Stimulated activated CD4-positive, alpha-beta T cell treated with anti-CD3 and anti-CD28 coated beads, Interleukin-1b, Interleukin-23, amount 100 ng/mL, for 24 hours (primary cell): ENCODE measurements at places on chromosomes 7 and 10.

DNA sequence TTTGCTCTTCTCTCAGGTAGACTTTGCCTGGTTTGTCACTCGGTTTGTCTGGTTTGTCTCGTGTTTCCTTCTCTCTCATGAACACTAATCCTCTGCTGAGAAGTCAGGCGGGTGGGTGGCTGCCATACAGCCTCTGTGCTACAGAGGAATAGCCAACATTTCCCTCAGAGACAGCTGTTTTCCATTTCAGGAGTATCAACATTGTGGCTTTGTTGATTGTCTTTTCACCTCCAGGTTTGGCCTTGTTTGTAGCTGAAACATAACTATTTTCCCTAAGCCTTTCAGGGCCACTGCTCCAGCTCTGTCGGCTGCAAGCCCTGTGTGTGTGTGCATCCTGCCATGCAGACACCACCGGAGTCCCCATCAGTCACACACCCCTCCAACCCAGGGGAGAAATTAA lies 122.8 kb downstream of the BAMBI start:
- no peak for DNase-seq

- DNase-seq = no peak
These were observed 30.4 kb downstream of the FAM53B start for GRCh38 chr10:124713679-124714255.

GRCh38 chr7:68244389-68244788 lies 1247.8 kb downstream of the TYW1 start:
- no peak for DNase-seq

- no peak for DNase-seq
These were observed 34.8 kb downstream of the HTR5A start for GRCh38 chr7:155104913-155105312.

DNA sequence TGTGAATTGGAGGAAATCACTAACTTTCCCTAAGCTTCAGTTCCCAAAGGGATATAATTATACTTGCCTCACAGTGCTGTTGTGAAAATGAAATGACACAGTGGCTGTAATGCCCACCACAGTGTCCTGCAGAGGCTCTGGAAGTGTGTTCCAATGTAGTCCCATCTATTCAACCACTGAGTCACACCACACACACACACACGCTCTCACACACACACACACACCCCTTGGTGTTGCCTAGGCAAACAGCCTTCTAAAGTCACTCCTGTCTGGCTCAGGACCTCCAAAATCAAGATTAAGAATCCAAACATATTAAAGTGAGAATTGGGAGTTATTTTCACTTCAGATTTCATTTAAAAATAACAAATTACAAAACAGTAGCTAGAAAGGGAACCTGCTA lies 73.3 kb downstream of the NRCAM start:
- DNase-seq = no peak

DNA sequence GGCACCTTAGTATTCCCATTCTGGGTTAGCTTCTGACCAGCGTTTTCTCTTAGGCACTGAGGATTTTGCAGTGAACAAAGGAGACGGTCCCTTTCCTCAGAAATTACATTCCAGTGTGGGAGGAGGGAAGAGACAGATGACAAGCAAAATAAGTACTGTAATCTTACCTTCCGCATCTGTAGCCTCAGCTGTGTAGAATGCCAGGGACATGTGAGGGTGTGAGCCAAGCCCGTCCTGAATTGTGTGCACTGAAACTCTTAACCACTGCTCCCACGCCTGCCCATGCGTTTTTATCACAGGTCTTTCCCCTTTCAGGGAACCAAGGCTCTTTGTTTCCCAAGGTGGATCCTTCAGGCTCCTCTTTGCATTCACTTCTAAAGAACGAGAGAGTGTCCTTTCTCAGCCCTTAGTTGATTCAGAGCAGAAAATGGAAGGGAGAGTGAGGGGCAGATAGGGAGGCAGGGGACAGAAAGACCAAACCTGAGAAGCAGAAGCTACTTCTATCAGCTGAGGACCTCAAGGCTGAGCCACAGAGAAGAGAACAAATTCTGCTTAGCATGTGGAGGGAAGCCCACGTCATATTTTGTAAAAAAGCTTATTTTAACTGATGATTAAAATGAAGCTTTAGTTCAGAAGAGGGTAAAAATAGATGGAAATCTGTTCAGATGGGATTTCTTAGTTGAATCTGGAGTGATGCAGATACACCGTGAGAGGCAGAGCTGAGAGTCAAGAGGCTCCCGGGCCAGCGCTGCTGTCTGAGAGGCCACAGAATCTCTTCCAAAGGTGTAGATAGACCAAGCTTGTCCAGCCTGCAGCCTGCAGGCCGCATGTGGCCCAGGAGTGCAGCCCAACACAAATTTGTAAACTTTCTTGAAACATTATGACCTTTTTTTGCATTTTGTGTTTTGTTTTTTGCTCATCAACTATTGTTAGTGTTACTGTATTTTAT lies 122.5 kb downstream of the CCNY start:
- no peak for DNase-seq

DNA sequence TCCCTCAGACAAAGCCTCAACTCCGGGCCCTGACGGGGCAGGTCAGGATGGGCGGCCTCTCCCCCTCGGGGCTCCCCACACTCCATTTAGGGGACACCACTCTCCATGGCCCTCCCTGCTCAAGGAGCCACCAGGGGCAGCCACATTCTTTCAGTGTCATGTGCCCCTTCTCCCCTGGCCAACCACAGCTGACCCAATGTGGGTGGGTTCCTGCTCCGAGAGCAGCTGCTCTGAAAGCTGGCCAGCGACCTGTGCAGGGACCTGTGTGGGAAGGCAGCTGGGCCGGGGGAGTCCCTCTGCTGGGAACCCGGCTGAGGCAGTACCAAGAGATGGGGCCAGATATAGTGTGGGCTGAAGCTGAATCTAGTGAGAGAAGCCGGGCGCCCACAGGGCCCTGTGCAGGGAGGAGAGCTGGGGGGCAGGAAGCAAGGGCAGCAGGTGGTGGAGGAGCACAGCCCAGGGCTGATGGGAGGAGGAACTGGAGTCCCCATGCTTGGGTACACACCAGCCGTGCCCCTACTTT lies 40.6 kb upstream of the NPFFR1 start:
- no peak for DNase-seq

GRCh38 chr10:14971867-14972448 lies 12.8 kb downstream of the MEIG1 start:
- DNase-seq = peak; percentile 15

- DNase-seq = peak; percentile 64
These were observed 165.1 kb downstream of the GLRX3 start for GRCh38 chr10:130301021-130301892.

DNA sequence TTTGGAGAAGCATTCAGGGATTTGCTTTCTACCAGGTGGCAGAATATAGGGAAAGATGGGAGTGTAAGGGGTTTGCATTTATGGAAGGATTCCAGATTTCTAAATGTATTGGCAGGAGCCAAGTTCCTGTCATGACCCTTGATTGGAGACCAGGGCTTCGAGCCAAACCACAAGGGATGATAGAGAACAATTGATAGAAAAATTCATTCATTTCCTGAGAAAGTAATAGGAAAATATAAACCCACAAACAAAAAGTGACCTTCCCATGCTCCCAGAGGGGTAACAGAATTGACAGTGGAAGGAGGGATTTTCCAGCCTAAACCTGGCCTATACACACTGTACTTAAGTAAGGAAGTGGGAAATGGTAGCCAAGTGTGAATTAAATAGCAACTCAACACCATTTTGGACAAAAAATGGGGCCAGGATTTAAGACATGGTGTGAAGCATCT lies 22.4 kb upstream of the IFIT2 start:
- DNase-seq = no peak

DNA sequence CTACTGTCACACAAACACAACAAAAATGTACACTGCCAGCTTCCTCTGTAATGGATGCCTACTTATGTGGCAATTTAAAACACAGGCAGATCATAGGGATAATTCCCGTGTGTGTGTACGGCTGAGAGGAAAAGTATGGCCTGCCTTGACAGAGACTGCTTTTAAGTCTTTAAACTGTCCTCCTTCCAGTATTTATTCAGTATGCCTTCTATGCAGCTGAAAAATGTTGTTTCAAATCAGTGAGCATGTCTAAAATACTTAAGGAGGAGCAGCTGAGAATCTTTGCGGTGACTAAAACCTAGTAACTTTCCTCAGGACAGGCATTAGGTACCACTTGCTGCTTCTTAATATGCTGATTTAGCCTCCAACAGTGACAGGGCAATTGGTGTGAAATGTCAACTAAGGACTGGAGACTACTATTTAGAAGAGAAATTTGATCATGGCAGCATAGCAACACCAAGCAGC lies 126.3 kb downstream of the CACNA2D1 start:
- DNase-seq = no peak

DNA sequence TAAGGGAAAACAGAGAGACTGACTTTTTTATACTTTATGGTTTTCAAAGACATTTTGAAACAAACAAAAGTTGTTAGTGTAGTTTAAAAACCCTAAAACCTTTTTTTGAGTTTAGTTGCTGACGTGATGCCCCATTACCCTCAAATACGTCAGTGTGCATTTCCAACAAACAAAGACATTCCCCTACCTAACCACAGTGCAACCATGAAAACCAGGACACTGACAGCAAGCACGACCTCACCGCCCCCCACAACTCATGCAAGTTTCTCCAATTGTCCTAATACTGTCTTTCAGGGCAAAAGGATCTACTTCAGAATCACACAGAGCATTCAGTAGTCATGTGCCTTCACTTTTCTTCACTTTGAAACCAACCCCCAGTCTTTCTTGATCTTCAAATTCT lies 75.0 kb downstream of the WNT2 start:
- DNase-seq = no peak

DNA sequence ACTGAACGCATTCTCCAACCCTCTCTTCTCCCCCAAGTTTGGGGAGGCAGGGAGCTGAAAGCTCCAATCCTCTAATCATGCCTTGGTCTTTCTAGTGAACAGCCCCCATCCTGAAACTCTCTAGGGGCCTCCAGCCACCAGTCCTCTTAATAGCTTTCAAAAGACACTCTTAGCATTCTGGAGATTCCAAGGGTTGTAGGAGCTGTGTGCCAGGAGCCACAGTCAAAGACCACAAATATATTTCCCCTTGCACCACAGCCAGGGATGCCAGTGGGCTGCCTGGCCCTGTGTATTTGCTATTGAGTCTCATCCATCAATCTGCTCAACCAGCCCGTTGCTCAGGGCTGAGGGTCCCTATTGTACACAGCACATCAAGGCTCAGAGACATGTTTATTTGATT lies 18.5 kb upstream of the MLXIPL start:
- DNase-seq = no peak

- DNase-seq = no peak
These were observed 85.7 kb downstream of the MMRN2 start for GRCh38 chr10:86871563-86872183.

DNA sequence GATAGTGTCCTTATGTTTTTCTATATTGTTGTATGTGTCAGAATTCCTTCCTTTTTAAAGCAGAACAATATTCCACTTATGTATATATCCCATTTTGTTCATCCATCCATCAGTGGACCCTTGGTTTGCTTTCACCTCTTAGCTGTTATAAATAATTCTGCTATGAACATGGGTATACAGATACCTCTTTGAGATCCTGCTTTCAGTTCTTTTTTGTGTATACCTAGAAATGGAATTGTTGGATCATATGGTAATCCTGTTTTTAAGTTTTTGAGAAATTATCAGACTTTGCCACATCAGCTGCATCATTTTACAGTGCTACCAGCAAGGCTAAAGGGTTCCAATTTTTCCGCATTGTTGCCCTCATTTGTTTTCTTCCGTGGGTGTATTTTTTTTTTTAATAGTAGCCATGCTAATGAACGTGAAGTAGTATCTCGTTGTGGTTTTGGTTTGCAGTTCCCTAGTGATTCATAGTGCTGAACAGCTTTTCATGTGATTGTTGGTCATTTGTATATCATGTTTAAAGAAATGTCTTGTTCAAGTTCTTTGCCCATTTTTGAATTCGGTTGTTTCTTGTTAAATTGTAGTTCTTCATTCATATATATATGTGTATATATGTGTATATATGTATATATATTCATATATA lies 87.8 kb downstream of the LCOR start:
- no peak for DNase-seq
